ENCODE measurements at places on chromosomes 7 and 10.

DNA sequence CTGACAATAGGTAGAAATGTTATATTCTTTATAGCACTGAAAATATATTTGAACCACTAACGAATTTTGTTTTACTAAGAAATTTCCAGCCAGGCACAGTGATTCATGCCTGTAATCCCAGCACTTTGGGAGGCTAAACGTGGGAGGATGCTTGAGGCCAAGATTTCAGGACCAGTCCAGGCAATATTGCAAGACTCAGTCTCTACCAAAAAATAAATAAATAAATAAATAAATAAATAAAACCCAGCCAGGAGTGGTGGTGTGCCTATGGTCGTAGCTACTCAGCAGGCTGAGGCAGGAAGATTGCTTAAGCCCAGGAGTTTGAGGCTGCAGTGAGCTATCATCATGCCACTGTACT lies 39.8 kb downstream of the PIP4K2A start:
- DNase-seq: no peak

DNA sequence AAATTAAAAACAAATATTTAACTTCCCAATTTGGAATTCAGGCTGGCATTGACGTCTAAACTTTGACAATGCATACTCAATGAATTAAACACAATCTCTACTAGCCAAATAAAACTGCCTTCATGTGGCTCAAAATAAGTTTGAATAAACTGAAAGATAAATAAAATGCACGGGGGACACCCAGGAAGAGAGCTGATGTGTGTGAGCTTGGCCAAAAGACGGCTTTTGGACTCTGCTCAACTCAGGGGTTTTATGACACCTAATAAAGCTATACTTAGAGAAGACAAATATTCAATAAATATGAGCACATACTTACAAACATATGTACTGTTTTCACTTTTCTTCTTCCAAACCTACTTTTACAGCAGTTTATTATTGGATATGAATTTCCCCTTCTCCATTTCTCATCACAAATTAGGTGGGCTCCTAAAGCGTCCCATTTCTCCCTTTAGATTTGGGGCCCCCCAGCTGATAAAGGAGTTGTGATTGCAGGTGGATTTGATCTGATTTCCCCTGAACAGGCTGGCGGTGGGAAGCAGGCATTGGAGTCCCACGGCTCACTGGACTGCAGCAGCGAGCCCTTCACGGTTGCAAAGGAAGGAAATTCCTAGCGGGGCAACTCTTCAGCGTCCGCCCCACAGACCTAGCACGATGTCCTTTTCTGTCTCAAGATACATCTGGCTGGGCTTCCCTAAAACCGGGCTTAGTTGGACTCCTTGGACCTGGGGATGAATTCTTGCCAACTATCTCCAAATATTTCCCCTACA lies 79.6 kb downstream of the INSIG1 start:
- no peak for DNase-seq

DNA sequence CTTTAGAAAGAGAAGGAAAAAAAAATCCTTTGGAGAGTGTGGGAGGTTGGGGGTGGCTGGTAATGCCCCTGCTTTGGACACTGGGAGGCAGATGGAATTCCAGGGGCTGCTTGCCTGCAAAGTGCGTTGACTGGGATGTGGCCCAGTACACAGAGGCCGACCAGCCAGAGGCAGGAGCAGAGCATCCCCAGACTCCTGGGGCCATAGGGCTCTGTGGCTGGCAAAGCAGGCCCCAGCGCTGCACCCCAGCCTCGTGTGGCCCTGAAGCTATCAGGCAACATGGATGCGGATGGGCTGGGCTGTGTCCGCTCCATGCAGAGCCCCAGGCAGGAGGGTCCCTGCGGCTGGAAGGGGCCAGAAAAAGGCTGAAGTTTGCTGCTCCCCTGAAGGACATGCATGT lies 361.6 kb upstream of the FZD8 start:
- no peak for DNase-seq

DNA sequence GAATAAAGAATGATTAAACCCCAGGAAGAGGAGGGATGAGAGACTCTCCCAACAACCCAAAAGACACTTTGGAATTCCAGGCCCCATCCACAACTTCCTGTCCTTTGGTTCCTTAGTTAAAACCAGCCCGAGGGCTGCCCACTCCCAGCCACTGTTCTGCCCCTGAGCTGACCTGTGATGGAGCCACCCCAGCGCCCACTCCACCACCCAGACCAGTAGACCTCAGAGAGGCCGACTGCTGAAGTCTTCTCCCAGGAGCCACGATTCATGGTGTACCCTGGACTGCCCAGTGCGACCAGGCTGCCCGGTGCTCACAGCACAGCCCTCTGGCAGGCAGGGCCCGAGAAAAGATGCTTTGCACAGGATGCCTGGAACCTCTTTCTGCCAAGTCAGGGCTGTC lies 6.7 kb downstream of the VSTM4 start:
- no peak for DNase-seq

GRCh38 chr10:24574578-24575155 lies 149.0 kb downstream of the ARHGAP21 start:
- no peak for DNase-seq

DNA sequence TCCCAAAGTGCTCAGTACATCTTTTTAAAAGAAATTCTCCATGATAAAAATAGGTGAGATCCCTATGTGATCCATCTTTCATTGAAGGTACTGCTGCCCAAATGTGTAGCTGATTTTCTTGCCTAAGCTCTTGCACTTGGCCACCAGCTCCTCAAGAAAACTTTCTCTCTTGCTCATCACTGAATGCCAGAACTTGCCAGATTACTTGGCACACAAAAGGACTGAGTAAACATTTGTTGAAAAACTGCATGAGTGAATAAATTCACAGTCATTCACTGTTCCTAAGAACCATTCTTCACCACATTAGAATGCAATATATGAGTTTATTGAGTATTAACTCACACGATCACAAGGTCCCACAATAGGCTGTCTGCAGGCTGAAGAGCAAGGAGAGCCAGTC lies 99.9 kb downstream of the TRIL start:
- DNase-seq: no peak

DNA sequence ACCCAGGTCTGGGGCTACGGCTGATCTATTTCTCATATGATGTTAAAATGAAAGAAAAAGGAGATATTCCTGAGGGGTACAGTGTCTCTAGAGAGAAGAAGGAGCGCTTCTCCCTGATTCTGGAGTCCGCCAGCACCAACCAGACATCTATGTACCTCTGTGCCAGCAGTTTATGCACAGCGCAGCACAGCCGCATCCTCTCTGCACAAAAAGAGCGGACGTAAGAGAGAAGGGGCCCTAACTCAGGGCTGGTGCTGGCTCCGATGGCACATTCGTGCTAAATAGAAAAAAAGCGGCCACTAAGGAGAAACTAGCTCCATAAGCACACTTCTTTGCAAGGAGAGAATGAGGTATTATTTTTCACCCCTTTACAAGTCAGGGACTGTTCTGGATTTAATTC lies 28.3 kb upstream of the PRSS1 start:
- DNase-seq: no peak

DNA sequence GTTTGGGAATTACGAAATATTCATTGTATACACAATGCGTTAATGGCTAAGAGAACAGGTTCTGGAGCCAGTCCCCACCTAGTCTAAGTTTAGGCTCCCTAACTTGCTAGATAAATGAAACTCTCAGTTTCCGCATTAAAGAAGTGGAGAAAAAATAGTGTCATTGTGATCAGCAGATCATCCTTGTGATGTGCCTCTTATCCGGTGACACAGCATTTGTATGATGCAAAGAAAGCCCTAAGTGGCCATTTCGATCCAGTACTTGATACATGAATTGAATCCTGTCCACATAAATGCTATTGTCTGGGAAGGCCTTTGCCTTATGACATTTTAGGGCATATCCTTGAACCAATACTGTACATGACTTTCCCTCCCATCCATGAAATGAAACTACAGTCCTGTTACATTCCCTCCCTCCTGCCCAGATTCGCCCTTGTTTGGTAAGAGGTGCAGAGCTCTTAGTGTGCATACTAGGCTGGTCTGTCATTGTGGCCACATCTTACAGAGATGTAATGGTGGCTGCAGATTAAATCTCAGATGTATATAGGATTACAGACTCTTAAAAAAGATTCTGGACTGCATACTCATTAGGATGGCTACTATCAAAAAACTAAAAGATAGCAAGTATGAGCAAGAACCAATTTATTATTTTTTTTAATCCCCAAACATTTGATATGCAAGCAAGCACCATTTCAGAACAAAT lies 80.9 kb downstream of the LRRC4 start:
- DNase-seq: no peak

GRCh38 chr7:44321796-44322195 lies 3.6 kb downstream of the CAMK2B start:
- DNase-seq: peak; percentile 46

GRCh38 chr10:108000365-108000764 lies 835.9 kb upstream of the SORCS1 start:
- DNase-seq: no peak
